Bone marrow (tissue), 2 donors: ENCODE measurements at places on chromosomes 7 and 10.

DNA sequence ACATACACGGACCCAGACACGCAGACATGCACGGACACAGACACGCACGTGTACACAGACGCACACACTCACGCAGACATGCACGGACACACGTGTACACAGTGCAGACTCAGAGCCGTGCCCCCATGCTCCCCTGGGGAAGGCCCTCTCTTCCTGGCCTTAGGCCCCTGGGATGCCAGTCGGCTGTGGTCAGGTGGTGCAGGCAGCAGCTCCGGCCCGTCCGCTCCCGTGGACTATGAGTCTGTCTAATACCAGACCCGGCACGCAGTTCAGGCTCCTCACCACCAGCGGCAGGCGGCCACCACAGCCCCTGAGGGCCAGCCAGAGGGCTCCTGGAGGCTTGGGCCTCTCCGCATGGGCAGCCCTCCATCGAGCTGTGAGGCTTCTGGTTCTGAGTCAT, 52.0 kb upstream of the NKX6-2 start:
- DNase-seq: no peak

- DNase-seq: peak; percentile 9
These were observed 76.1 kb upstream of the CPXM2 start for GRCh38 chr10:123967626-123968243.

DNA sequence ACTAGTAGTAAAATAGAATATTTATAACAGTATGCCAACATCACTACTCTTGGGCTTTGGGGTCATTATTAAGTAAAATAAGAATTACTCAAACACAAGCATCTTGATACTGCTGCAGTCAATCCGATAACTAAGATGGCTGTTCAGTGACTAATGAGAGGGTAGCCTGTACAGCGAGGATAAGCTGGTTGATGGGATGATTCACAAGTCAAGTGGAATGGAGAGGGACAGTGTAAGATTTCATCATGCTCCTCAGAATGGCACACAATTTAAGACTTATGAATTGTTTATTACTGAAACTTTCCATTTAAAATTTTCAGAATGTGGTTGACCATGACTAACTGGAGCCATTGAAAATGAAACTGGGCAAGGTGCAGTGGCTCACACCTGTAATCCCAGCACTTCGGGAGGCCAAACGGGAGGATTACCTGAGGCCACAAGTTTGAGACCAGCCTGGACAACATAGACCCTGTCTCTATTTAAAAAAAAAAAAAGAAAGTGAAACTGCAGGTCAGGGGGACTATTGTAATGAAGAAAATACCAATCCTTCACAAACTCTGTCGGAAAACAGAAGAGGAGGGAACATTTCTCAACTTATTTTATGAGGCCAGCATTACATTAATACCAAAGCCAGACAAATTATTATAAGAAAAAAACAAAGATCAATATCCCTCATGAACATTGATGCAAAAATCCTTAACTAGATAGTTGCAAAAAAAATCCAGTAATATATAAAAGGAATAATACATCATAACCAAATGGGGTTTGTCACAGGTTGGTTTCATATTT, 11.2 kb downstream of the AVL9 start:
- no peak for DNase-seq

- DNase-seq: no peak
These were observed 5.0 kb upstream of the HOXA13 start for GRCh38 chr7:27204851-27205322.

GRCh38 chr7:89773611-89774010, 380.7 kb upstream of the STEAP1 start:
- no peak for DNase-seq

DNA sequence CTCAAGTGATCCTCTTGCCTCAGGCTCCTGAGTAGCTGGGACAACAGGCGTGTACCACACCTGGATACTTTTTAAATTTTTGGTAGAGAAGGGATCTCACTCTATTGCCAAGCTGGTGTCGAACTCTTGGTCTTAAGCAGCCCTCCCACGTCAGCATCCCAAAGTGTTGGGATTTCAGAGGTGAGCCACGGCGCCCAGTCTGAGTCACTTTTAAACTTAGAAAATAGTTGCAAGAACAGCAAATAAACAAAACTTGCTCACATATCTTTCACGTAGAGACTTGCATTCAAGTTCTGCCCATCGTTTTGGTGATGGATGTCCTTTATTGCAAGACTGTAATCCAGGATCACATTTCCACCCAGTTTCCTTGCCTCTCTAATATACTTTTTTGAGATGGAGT, 16.6 kb downstream of the GTF2I start:
- DNase-seq: no peak

GRCh38 chr10:131031346-131031745, 280.2 kb downstream of the TCERG1L start:
- DNase-seq: no peak

DNA sequence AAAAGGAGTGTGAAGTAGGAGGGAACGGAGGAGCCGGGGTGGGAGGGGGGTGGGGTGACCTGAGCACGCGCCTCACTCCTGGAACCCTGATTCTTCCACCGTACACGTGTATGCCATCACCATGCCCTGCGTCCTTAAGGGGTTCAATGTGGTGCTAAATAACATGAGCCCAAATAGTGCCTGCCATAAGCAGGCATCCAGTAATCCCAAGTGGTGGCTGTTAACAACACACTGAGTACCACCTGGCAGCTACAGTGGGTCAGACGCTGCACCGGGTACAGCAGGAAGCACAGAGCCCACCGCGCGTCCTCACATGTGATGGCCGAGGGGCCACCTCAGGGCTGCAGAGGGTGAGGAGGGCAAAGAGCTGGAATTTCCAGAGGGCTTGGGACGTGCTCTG, 81.9 kb downstream of the PTPRN2 start:
- DNase-seq: no peak

GRCh38 chr7:151337346-151337745, 4.3 kb upstream of the NUB1 start:
- no peak for DNase-seq

DNA sequence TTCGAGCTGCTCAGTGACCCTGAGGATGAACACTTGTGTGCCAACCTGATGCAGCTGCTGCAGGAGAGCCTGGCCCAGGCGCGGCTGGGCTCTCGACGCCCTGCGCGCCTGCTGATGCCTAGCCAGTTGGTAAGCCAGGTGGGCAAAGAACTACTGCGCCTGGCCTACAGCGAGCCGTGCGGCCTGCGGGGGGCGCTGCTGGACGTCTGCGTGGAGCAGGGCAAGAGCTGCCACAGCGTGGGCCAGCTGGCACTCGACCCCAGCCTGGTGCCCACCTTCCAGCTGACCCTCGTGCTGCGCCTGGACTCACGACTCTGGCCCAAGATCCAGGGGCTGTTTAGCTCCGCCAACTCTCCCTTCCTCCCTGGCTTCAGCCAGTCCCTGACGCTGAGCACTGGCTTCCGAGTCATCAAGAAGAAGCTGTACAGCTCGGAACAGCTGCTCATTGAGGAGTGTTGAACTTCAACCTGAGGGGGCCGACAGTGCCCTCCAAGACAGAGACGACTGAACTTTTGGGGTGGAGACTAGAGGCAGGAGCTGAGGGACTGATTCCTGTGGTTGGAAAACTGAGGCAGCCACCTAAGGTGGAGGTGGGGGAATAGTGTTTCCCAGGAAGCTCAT, 1.1 kb downstream of the DDIT4 start:
- DNase-seq: peak; percentile 39

- peak; percentile 51 for DNase-seq
These were observed 9.1 kb upstream of the ASIC3 start for GRCh38 chr7:151038951-151039849.

- no peak for DNase-seq
These were observed 289.4 kb downstream of the RNLS start for GRCh38 chr10:88293651-88294230.

DNA sequence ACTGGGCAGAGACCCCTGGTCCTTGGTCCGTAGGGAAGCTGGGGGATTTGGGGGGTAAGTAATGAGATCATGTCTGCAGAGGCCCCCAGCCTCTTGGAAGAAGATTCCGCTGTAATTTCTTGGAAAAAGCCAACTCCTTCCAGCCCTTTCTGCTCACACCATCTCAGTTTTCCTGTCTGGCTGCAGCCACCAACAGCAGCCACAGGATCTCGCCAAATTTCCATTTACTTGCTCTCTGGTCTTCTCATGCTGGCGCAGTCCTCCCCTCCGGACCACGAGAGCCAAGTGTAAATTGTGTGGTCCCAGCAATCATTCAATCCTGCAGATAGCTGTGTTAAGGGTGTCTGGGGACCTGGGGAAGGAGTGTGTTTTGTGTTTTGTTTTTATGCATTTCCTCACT, 49.6 kb downstream of the ASB13 start:
- DNase-seq: no peak

- no peak for DNase-seq
These were observed 308.1 kb downstream of the SFMBT2 start for GRCh38 chr10:7102557-7103349.

- DNase-seq: no peak
These were observed 140.9 kb upstream of the NRBF2 start for GRCh38 chr10:62992145-62992721.

DNA sequence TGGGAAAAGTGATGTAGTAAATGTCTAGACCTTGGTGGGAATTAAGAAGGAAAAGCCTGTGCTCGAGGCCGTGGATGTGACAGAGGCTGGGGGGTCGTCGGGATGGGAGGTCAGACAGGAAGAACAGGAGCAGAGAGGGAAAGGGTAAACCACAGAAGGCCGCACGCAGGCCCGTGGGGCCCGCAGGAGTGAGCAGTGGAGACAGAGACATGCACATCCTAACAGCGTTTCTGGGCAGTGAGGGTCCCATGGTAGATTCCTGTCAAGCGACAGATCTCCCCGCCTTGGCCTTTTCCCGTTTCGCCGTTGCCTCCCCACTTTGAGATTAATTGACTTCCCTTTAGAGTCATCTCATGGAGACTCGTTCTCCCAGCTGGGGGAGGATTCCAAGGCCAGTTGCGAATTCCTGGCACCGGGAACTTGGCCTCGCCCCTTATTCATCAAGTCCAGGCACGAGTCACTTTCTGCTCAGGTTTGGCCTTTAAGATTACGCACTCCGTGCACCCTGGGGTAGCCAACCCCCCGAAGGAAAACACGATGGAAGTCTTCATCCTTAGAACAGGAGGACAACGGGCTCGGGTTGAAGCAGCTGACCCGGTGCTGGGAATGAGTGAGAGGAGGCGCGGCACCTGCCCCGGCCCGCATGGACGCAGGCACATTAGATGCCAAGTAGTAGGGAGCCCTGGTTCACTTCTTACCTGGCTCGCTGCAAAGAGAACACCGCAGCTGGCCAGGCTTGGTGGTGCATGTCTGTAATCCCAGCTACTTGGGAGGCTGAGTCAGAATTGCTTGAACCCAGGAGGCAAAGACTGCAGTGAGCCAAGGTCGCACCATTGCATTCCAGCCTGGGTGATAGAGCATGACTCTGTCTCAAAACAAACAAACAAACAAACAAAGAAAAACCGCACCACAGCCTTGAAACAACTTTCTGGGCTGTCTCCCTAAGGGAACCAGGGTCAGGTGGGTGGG, 315.2 kb upstream of the SHH start:
- DNase-seq: no peak

GRCh38 chr10:75956624-75957023, 525.2 kb downstream of the LRMDA start:
- DNase-seq: no peak

GRCh38 chr10:3750006-3750816, 34.8 kb downstream of the KLF6 start:
- no peak for DNase-seq

GRCh38 chr7:142615508-142615907, 133.8 kb upstream of the PRSS1 start:
- no peak for DNase-seq

- no peak for DNase-seq
These were observed 81.8 kb downstream of the COL13A1 start for GRCh38 chr10:69883310-69884023.

DNA sequence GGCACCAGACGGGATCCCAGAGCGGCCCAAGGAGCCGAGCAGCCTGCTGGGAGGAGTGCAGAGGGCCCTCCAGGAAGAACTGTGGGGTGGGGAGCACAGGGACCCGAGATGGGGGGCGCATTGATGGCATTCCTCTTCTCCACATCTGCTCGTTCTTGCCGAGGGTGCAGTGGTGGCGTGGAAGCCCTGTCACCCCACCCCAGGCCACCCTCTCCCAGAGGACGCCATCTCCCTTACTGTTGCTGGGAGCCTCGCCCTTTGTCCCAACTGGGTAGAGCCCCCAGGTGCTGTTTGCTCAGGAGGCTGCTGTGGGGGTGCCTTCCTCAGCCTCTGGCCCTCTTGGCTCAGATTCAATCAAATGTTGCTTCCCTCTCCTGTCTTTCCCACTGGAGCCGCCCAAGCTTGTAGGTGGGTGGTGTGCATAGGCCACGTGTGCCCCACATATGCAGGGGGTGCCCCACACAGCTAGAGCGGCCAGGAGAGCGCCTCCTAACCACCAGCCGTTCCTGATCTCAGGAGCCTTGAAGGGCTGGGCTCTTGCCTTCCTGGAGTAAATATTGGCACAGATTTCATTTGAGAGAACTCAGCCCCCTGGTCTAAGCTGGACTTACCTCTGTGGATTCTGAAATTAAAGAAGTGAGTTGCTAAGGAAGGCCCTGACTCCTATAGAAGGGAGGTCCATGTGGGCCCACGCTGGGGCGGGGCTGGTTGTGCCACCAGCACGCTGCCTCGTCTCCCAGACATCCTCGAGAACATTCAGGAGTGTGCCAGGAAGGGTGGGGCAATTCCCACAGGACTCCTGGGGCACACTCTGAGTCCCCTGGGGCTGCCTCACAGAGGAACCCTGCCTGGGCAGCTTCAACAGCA, 39.2 kb downstream of the ZNF467 start:
- DNase-seq: no peak

DNA sequence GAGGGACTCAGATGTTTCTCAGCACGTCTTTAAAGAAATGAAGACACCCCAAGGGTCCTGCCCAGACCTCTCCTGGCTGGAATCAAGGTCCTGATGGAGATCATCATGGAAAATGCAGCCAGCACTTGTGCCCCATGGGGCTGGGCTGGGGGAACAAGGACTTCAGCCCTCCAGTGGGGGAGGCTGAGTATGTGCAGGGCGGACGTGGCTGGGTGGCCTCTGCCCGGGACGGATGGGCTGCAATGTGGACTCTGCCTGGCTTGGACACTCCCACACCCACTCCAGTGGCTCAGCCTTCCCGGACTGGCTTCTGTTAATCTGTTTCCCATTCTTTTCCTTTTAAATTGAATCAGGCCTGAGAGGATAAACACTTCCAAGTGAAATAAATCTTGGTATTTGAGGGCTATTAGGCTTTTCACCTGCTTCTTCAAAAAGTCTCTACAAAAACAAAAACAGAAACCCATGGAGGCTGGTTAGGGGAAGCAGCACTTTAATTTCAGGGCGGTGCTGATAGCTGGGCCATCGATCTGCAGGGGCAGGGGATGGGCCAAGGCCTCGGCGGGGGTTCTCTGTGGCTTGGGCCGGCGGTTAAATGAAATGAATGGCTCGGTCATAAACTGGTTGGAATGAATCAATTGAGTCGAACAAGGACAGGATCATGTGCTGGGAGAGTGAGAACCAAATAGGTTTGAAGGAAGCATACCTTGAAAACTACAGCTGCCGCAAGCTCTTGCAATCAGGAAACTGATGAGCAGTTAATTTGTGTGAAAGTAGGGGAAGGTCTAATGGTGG, 51.4 kb downstream of the ADARB2 start:
- DNase-seq: no peak

GRCh38 chr10:91683975-91684374, 51.1 kb upstream of the PPP1R3C start:
- no peak for DNase-seq
